CD4-positive, alpha-beta T cell (primary cell): ENCODE measurements at places on chromosomes 12 and 14.

- DNase-seq = peak; percentile 98
These were observed at the start of the genes C12orf60 and WBP11 for GRCh38 chr12:14803011-14803829. Gene C12orf60 (plus strand): TSS chr12:14803670. CDS start chr12:14822936, 19,266 bp downstream. Gene WBP11 (minus strand): TSS chr12:14803478. CDS start chr12:14801383, 2,095 bp downstream.

DNA sequence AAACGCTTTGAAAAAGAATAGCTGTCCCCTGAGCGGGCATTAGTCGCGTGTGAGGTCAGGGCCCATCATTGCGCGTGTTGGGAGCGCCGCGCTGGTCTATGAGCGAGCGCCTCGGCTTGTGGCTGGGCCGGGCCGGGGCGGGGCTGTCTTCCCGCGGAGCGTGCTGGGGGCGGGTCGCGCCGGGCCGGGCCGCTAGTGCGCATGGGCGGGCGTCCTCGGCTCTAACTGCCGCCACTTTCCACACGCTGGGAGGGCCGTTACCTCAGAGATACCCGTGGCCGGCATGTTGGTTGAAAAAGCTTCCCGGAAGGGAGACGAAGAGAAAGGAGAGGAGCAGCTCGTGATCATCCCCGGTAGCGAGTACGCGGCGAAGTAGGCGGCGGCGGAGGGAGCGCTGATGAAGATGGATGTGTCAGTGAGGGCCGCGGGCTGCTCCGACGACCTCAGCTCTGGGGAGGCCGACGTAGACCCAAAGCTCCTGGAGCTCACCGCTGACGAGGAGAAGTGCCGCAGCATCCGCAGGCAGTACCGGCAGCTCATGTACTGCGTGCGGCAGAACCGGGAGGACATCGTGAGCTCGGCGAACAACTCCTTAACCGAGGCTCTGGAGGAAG lies at the start of gene EID3:
Gene EID3, plus strand, starts transcription at position 202 of the 614 bp plus-strand sequence. Its CDS starts 196 bp downstream, at position 398.
- DNase-seq = peak; percentile 86

DNA sequence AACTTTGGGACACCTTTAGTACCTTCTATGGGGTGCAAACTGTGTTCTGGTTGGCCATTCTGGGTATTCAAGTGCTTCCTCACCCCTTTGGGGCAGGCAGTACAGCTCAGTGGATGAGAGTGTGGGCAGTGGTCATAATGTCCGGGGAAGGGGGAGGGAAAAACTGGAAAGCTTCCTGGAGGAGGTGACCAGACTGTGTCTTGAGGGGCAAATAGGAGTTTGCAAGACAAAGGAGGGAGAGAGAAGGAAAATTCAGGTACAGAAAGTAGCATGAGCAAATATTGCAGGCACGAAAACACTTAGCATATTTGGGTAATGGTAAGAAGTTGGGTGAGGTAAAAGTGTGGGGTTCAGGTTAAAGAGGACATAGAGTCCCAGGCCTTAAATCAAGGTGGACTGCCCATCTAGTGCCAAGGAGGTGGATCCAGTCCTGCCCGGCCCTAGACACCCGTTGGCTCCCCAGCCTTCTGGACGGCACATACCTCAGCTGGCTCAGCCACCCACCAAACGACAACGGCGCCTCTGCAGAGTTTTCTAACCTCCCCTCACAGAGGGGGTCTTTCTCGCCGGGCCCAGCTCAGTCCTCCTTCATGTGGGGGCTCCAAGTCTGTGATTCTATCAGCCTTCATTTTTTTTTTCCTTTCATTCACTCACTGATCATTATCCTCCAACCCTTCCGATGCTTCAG lies 86.4 kb downstream of the DICER1 start:
- DNase-seq = no peak

GRCh38 chr14:96252999-96253539 lies 2.9 kb upstream of the BDKRB1 start:
- DNase-seq = no peak

GRCh38 chr12:56476972-56477432 lies 8.6 kb downstream of the SPRYD4 start:
- no peak for DNase-seq

- DNase-seq = no peak
These were observed 379.7 kb upstream of the DDHD1 start for GRCh38 chr14:53532853-53533252.
